ENCODE measurements at places on chromosomes 12 and 14.

DNA sequence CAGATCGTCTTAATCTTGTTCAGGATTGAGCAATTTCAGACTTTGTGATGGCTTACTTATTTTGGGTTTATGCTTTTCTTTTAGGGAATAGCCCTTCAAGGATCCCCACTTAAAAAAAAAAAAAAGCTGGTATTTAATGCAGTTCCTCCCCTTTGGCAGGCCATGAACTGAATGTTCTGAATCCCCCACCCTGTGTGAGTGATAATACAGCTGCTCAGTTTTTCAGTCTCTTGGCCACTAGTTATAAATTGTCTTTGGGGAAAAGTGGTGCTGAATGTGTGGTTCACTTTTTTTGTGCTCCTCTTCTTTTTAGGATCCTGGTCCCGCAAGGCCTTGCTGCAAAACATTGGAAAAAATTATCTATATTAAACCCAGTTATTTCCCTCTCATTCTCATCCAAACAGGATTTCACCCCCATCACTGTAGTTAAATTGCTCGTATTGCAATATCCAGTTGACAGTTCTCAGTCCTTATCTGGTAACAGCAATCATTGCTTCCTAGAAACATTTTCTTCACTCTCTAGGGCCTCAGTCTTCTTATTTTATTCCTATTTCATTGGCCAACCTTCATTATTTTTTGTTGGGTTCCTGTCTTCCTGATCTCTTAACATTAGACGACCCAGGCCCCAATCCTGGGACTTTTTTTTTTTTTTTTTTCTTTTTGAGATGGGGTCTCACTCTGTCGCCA lies 73.1 kb upstream of the PAWR start:
- DNase-seq: no peak

DNA sequence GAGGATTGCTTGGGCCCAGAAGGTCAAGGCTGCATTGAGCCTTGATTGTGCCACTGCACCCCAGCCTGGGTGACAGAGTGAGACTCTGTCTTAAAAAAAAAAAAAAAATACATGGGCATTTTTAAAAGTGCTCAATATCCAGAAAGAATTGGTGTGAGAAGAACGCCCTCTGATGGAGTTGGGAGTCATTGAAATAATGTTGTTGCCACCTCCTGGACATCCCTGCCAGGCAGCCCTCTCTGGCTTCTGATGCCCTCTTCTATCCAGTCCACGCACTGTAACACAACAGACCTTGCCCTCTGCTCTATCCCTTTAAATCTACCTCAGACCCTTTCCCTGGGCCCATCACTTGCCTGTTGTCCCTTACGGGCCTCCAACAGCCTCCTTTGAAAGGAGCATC lies 4.9 kb downstream of the PTGDR start:
- no peak for DNase-seq

- peak; percentile 78 for DNase-seq
These were observed 15.6 kb downstream of the SYNE3 start for GRCh38 chr14:95500772-95501401.

DNA sequence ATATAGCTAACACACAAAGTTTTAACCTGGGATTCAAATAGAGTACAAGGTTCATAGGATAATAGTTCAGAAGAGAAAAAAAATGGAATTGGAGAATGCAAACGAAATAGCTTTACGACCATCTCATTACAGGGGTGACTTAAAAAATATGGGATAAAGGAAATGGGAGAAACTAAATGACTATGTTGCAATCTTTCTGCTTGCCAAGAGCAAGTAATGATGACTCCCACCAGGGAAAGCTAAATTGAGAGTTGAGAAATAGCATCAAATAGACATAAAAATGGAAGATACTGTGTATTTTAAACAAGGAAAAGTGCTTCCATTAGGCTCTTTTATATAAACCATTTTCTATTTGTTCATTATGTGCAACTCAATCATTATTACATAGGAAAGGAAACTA lies 155.7 kb upstream of the ATXN7L3B start:
- DNase-seq: no peak

DNA sequence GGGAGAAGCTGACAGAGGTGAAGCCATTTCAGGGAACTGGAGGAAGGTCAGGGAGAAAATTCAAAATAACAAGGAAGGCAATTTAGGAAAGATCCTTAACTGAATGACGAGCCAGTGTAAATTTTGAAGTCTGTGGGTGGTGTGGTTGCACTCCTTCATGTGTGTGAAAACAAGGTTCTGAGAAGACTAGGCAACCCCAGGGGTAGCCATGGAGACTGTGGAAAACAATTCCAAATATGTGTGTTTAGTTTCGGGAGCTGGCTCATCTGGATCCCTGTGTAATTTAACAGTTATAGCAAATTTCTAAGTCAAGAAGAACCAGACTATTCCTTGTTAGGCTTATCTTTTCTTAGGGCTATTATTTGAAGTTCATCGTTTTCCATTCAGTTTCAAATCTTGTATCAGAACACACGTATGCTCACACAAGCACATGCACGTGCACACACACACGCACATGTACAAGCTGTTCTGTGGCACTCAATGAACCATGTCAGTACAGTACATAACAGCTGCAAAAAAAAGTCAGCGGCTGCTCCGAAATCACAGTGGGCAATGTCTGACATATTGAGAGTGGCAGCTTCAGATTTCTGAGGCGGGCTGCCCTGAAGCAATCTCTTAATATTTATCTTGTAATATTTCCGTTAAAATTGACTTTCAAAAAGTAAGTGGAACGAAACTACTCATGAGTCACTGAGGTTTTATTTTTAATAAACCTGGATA lies 411.2 kb downstream of the AEBP2 start:
- no peak for DNase-seq

- no peak for DNase-seq
These were observed 237.1 kb downstream of the SLC41A2 start for GRCh38 chr12:104721039-104721405.

DNA sequence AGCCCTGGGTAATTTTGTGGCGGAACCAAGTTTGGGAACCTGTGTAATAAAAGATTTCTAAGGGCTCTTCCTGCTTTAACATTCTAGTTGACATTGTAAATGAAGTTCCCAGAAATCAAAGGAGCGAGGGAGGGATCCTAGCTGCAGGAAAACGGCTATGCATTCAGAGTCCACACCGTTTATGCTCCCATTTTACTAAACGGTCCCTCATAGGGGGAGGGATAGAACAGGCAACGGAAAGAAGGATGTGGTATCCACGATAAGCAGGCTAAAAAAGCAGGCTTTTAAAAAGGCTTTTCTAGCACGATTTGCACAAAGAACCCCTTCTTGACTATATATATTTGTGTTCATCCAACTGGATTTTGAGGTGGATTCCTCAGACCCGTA lies 559 bp downstream of the SYNJ2BP start:
- DNase-seq: no peak

- no peak for DNase-seq
These were observed 31.1 kb downstream of the CALM1 start for GRCh38 chr14:90427848-90428426.

GRCh38 chr14:95862243-95862642 lies 14.4 kb upstream of the TUNAR start:
- DNase-seq: no peak

DNA sequence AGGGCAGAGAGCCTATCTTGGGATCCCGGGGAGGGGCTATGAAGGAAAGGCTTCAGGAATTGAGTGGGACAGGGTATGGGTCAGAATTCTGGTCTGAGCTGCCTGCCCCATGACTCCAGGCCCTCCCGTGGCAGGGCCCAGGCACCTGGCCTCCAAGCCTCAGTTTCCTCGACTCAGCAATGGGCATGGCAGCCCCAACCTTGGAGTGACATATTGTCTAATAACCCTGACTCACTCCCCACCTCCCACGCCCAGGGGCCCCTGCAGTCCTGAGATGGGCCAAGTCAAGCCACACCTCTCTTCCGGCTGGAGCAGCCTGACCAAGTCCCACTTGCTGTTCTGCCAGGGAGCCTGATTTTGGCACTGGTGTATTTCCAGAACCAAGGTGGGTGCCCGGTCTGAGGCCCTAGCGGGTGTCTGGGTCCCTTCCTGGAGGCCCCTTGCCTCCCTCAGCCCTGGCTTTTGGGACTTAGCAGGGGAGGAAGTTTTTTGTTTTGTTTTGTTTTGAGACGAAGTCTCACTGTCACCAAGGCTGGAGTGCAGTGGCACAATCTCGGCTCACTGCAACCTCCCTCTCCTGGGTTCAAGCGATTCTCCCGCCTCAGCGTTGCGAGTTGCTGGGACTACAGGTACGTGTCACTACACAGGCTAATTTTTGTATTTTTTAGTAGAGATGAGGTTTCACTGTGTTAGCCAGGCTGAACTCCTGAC lies 40.3 kb upstream of the RCOR1 start:
- DNase-seq: no peak

DNA sequence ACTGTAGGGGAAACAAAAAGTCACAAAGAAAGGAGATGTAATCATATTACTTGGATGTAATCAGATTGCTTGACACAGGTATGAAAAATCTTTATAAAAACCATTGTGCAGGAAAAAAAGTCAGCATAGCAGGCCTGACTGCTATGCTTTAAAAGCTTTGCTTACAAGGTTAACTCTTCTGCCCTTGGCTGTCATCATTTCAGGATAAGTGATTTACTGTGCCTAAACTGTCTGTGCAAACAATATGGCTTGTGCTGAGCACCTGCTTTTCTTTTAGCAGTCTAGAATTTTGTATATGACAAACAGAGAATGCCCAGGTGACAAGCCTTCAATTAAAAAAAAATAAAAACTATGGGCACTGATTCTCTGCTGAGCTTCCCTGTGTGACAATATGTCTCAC lies 63.8 kb upstream of the PLEKHG7 start:
- DNase-seq: no peak

DNA sequence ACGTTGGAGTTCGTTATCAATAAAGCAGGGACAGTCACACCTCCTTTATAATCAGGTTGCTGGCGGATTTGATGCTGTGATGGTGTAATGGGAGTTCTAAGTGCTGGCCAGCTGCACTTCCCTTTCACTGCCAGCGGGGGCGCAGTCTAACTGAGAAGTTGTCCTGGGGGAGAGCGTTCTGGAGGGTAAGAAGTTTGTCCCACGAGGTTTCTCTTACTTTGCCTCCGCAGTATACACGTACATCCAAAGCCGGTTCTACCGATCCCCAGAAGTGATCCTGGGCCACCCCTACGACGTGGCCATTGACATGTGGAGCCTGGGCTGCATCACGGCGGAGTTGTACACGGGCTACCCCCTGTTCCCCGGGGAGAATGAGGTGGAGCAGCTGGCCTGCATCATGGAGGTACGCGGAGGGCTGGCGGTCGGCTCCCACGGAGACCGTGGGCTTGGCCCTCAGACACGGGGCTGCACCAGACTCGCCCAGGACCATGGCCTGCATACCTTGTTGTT lies 42.7 kb downstream of the DYRK4 start:
- peak; percentile 83 for DNase-seq

- no peak for DNase-seq
These were observed 460.8 kb downstream of the TMEM117 start for GRCh38 chr12:44296624-44297197.

- DNase-seq: no peak
These were observed 35.8 kb upstream of the ZFP36L1 start for GRCh38 chr14:68828698-68829097.

DNA sequence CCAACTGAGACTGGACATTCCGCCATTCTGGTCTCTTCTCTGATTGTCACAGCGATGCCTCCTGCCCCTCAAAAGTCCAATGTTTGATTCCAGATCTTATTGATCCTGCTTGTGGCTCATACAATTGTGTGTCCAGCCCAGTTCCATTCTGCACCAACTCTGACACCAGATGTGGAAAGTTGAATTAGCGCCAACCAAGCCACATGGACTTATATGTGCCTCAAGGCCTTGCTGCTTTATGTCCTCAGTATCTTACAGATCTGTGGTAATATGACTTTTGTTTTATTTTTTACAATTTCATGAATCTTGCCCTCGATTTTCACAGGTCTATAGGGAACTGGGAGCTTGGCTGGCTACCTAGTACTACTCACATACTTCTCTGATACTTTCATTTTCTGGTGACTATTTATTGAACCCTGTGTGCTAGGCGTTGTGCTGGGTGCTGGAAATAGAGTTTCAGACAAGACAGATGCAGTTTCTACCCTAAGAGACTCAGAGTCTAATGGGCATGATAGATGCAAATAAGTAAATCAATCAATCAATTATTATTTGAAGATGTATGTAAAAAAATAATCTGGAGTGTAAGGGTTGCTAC lies 472.0 kb downstream of the TMTC2 start:
- no peak for DNase-seq

DNA sequence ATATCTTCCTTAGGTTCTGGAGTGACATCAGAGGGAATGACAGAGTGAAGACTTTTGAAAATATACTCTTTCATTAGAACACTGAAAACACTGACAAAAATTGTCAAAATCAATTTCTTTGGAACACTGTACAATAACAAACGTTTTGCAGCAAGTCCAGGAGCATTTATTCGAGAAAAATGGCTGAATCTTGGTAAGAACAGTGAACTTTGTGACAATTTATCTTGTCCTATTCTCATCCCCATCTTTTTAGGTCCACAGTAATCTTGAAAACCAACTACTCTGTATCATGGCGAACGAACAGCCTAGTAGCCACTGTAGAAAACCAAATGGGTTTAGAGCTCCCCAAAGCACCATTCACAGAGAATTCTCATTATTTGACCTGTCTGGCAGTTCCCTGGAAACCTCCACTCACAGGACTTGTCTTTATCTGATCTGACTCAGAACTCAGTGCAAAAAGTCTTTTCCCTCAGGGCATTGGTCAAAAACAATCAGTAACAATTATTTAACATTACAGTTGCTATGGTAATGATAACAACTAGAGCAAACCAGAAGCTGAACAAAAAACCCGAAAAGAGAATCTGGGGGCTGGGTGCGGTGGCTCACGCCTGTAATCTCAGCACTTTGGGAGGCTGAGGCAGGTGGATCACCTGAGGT lies 20.3 kb upstream of the PPP2R5E start:
- DNase-seq: no peak

DNA sequence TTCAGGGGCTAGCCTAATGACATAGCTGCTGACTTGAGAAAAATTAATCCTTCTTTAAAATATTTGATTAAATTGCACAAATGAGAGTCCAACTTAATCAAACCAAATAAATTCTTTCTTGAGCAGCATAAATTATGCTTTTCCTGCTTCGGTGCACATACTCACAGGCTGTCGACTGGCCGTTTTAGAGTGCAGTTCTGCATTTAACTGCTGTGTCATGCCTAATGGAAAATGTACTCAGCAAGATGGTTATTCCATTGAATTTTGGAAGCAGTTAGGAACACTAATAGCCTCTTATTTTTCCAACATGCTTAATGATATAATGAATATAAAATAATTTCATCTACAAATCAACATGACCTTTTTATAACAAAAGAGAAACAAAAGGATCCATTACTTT lies 266.1 kb upstream of the LRIG3 start:
- no peak for DNase-seq

GRCh38 chr12:26963413-26963812 lies 25.1 kb downstream of the FGFR1OP2 start:
- DNase-seq: peak; percentile 23
